ENCODE measurements at places on chromosomes 6 and 20.
A peak's percentile ranks its signal among the peaks of the same experiment; 100 is the strongest.

GRCh38 chr6:158529629-158530028, 30.3 kb upstream of the TMEM181 start:
- no peak for DNase-seq

GRCh38 chr6:121885399-121886152, 450.1 kb downstream of the GJA1 start:
- no peak for DNase-seq

DNA sequence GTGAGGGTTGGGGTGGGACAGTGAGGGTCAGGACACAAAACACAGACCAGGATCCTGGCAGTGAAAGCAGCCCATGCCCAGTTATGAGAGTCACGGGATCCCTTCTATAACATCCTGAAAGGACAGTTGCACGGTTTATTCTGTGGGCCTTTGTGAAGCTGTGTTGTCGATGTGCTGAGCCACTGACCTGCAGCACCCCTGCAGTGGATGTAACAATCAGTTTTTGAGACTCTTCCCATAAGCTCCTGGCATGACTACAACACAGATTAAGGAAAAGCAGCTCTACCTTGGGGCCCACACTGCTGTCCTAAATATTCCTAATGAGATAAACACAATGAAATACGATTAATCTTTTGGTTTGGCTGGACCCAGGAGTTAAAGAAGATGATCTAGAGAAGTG, 3.7 kb downstream of the PYGB start:
- DNase-seq: peak; percentile 49

DNA sequence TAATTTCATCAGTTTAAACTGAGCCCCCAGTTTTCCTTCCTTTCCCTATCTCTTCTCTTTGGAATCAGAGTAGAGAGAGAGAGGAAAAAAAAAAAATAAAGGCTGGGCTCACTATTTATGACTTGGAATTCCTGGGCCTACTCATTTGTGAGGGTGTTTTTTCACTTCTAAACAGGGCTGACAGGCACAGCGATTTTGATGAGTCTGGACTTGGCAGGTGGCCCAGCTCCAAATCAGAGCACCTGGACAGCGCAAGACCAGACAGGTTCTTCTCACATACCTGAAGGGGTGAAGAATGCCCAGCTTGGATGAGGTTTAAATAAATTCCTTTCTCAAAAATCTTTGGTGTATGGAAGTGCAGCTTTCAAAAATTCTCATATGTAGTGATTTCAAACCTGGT, 122.2 kb downstream of the KIF13A start:
- no peak for DNase-seq

- no peak for DNase-seq
Measured at GRCh38 chr6:138535728-138536455, 36.6 kb upstream of the NHSL1 start.

- no peak for DNase-seq
Measured at GRCh38 chr20:47782920-47783552, 2.2 kb downstream of the SULF2 start.

DNA sequence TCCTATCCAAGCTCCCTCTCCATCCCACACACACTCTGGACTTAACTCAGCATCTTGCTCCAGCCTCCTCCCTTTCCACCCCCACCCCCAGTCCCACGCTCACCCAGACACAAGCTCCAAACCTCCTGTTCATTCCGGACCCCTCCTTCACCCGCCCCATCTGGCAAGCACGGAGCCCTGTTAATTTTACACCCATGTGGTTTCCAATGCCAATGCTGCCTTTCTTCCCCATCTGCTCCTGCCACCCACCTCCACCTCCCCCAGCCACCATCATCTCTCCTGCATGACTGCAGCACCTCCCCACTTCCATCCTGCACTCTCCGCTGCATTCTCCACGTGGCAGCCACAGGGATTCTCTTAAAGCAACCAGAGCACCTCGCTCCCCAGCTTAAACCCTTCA, 9.9 kb upstream of the CDK5RAP1 start:
- no peak for DNase-seq

- DNase-seq: no peak
Measured at GRCh38 chr20:45937765-45938164, 3.3 kb downstream of the PCIF1 start.

DNA sequence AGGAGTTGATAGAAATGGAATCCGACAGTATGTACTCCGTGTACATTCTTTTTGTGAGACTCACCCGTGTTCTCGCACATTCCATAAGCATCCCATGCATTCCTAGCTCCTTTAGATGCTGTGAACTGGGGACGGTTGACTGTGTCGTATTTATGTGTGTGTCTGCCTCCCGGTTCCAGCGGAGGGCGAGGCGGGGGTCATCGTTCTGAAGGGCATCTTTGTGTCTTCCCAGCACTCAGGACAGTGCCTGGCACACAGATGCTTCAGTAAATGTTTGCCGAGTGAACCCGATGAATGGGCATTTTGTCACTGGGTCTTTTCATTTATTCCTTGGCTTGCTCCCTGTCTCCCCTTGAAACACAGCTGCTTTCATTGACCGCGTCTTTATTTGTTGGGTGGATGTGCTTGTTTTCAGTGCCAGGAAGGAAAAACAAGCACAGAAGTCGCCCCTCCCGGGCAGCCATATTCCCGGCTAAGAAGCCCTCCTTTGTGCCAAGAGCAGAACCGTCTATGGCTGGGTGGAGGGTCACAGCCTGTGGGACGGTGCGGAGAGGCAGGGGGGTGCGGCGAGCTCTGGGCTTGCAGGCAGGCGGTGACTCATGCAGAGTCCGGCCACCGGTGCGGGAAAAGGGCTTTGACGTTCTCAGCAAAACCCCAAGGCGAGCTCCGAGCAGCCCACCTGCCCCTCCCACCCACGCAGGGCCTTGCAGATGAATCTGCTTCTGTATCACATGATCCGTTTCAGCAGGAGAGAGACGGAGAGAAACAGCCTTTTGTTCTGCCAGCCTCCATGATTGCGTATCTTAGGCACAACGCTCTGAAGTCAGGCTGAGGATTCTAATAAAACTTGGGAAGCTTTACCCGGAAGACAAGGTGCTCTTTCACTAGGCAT, 11.2 kb upstream of the PSMG4 start:
- peak; percentile 84 for DNase-seq

- no peak for DNase-seq
Measured at GRCh38 chr20:60137657-60138245, 179.5 kb downstream of the CDH26 start.

GRCh38 chr6:20340068-20340848, 61.4 kb upstream of the E2F3 start:
- DNase-seq: no peak

DNA sequence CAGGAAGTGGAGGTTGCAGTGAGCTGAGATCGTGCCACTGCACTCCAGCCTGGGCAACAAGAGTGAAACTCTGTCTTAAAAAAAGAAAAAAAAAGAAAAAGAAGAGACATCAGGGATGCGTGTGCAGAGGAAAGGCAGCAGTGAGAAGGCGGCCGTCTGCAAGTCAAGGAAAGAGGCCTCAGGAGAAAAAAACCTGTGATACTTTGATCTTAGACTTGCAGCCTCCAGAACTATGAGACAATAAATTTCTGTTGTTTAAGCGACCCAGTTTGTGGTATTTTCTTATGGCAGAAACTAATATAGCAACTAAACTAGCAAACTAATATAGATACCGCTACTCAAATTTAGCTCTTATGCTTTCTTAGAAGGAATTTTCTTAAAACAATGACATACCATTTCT, 36.1 kb downstream of the FGD2 start:
- DNase-seq: no peak

DNA sequence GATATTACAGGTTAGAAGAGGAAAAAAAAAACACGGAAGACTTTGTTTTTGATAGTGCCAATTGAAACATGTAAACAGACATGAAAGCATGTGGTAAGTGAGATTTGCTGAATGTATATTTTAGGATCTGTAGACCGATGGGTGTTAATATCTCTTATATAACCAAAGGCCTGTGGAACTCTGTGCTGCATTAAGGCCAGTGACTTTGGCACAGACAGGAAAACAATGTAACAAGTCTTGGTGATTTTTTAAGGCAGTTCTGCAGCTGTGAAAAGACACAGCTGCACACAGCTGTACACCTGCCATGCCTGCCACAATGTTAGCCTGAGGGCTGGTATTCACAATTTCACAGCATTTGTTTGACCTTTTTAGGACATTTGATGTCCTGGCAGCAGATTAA, 6.1 kb downstream of the SOBP start:
- no peak for DNase-seq

- no peak for DNase-seq
Measured at GRCh38 chr6:111576291-111576690, 29.4 kb downstream of the TRAF3IP2 start.

- DNase-seq: no peak
Measured at GRCh38 chr6:29887330-29887818, 55.0 kb upstream of the HLA-A start.

- peak; percentile 1 for DNase-seq
Measured at GRCh38 chr6:40586369-40587201, 579 bp downstream of the LRFN2 start.

GRCh38 chr6:134026597-134026996, 25.8 kb downstream of the SLC2A12 start:
- DNase-seq: no peak

DNA sequence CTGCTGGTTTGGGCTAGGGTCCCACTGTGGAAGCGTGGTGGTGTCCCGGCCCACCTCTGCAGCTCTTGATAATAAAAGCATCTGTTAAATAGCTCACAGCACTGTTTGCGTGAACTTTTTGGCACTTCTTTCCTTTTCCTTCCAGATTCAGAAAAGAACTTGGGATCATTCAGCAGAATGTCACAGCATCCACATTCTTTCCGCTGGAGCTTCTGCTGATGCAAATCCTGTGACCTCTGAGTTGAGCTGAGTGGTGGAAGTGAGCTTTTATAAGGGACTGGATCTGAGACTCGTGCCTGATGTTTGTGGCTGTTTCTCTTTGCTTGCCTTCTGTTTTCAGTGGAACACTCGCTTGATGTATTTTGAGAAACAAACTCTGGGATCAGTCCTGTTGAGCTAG, 3.9 kb downstream of the OSBPL2 start:
- no peak for DNase-seq

GRCh38 chr20:21315138-21315537, 12.0 kb downstream of the XRN2 start:
- DNase-seq: no peak

DNA sequence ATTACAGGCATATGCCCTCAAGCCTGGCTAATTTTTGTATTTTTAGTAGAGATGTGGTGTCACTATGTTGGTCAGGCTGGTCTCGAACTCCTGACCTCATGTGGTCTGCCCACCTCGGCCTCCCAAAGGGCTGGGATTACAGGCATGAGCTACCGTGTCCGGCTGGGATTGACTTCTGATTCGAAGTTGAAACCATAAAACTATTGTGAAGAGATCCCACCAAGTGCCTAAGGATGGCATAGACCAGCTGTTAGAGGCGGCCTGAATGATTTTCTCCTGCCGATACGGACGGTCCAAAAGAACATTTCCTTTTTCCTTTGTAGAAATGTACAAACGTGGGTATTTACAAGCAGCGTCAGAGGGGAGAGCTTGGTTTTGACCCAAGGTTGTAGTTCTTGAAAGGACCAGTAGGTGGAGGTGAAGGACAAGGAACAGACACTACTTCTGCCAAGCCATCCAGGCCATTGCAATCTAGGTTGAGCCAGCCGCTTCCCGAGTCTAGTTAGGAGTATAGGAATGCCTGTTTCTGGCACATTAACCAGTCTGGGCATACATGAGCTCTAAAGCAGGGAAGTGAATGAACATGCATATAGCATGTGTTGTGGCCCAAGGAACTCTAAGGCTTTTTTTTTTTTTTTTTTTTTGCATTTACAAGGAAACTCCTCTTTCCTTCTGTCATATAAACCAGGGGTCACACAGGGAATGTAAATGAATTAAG, 29.0 kb downstream of the MOCS3 start:
- no peak for DNase-seq

DNA sequence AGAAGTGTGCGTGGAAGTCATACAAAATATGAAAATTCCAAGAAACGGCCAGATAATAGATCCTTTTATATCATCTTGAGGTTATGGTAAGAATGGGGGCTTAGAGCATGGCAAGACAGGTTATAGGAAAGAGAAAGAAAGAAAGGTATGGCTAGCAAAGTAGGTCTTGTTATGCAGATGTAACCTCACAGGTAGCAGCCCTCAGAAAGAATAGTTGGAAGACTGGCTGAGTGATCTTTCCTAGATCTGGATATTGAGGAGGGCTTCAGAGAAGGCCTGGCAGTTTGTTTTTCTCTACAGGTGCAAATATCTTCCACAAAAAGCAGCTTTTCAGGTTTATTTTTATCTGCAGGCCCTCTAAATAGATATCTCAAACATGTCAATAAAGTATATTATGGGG, 679.5 kb downstream of the KHDRBS2 start:
- no peak for DNase-seq

- DNase-seq: no peak
Measured at GRCh38 chr6:92648364-92649086, 770.8 kb downstream of the EPHA7 start.

DNA sequence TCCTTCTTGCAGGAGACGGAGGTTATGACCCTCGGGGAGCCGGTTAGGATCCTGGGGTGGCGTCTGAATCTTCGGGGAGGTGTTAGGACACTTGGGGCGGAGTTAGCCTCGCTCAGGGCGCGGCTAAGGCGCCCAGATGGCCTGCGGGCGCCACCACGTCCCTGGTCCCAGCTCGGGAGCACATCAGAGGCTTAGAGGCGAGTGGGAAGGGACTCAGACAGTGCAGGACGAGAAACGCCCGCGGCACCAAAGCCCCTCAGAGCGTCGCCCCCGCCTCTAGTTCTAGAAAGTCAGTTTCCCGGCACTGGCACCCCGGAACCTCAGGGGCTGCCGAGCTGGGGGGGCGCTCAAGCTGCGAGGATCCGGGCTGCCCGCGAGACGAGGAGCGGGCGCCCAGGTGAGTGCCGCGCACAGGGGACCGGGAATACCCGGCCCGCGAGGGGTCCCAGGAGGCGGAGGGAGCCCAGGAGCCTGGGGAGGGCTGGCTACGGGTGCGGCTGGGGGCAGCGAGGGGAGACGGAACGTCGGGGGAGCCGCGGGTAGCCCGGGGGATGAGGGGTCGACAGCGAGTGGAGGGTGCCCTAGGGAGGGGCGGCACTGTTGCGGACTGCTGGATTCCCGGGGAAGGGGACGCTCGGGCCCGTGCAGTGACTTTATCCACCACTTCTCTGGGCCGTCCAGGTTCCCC, at the start of gene HCK:
Gene HCK, plus strand, starts transcription at position 153 of the 688 bp plus-strand sequence.
- DNase-seq: no peak

DNA sequence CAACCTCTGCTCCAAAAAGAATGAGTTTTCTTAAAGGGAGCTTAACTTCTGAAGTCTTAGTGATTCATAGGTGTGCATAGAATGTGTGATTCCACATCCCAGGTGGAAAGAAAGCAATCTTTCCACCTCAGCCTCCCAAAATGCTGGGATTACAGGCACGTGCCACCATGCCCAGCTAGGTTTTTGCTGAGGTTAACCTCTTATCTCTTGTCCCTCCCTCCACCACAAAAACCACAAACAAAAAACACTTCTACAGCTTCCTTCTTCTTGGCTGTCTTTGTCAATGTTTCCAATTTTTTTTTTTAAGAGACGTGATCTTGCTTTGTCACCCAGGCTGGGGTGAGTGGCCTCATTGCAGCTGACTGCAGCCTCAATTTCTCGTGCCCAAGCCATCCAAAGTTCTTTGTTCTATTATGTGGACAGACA, 8.1 kb upstream of the CSE1L start:
- no peak for DNase-seq

DNA sequence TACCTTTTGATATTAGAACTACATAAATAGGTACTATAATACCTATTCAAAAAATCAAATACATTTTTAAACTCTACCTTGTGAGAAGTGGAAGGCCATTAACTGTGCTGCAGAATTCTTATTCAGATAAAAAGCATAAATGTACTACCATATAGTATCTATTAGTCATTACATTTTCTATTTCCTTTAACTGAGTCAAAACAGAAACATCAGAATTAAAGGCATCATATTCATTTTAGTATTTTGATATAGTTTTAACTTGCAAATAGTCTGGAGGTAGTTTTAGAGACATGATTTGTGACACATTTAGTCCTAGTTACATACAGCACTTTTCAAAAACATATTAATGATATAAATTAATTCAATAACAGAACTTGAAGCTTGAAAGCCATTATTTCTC, 39.9 kb upstream of the TAB2 start:
- no peak for DNase-seq

Data from nucleus accumbens (tissue), 56 donors.